ENCODE measurements at places on chromosomes 3 and 15. TPM values are rescaled to one million over a fixed set of nuclear protein-coding genes. Genes with fewer than 3 reads are reported as not detected.

HRH1 gene
- total RNA-seq, result 6.2 TPM

GRCh38 chr15:46088486-46089445 lies 453.9 kb downstream of the SQOR start:
- DNase-seq, result no peak

GRCh38 chr15:89205991-89206585 lies 15.3 kb downstream of the RLBP1 start:
- no peak for DNase-seq

GRCh38 chr3:53109891-53110771 lies 20.1 kb downstream of the RFT1 start:
- DNase-seq, result peak; percentile 88

- DNase-seq, result no peak
These were observed at the start of gene TM6SF1 for GRCh38 chr15:83106994-83107840. Gene TM6SF1, plus strand, starts transcription at chr15:83107645. Its CDS starts 36 bp downstream, at chr15:83107681.

- DNase-seq, result no peak
These were observed 21.6 kb upstream of the SPTBN5 start for GRCh38 chr15:41915255-41915994.

GRCh38 chr15:72312605-72313447 lies 7.1 kb downstream of the CELF6 start:
- peak; percentile 89 for DNase-seq

Measured in Karpas-422 (cell line).